T follicular helper cell (primary cell): ENCODE measurements at places on chromosomes 7 and 10.

- DNase-seq, result no peak
These were observed 38.2 kb downstream of the RBM20 start for GRCh38 chr10:110682348-110682747.

DNA sequence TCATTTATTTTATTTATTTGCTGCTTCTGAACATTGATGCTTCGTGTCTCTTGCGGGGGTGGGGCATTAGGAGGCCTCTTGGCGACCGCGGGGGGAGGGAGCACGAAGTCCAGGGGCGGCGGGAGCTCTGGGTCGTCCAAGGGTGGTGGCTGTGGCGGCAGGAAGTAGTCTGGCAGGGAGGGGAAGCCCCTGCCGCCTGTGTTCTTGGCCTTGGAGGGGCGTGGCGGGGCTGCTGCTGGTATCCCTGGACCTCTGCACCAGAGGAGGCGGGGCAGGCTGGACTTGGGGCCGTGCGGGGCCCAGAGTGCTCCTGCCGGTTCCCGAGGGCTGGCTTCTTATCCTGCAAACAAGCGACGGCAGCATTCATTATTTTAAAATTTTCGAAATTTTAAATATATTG lies 70.5 kb upstream of the ABI1 start:
- DNase-seq, result no peak

- no peak for DNase-seq
These were observed 40.2 kb downstream of the PRTFDC1 start for GRCh38 chr10:24912215-24912614.

GRCh38 chr7:35792472-35792871 lies 8.4 kb upstream of the SEPTIN7 start:
- DNase-seq, result no peak

- no peak for DNase-seq
These were observed 98.0 kb downstream of the NPSR1 start for GRCh38 chr7:34756025-34756437.

DNA sequence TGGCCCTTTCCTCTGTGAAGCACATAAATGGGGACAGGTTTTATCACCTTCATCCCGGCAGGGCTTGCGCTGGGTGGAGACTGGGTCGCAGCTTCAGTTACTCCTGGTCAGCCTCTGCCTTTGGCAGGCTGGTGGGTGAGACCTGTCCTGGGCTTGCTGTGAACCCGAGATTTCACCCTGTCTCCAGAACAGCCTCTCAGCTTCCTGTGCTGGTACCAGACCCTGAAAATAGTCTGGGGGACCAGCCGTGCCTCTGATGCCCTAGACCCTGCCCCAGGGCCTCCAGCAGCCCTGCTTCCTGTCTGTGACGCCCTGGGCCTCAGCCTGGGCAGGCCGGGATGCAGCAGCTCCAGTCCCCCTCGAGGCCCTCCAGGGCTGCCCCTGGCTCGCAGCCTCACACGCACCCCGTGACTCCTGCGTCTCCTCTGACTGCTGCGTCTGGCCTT lies 13.2 kb upstream of the PWWP2B start:
- no peak for DNase-seq

DNA sequence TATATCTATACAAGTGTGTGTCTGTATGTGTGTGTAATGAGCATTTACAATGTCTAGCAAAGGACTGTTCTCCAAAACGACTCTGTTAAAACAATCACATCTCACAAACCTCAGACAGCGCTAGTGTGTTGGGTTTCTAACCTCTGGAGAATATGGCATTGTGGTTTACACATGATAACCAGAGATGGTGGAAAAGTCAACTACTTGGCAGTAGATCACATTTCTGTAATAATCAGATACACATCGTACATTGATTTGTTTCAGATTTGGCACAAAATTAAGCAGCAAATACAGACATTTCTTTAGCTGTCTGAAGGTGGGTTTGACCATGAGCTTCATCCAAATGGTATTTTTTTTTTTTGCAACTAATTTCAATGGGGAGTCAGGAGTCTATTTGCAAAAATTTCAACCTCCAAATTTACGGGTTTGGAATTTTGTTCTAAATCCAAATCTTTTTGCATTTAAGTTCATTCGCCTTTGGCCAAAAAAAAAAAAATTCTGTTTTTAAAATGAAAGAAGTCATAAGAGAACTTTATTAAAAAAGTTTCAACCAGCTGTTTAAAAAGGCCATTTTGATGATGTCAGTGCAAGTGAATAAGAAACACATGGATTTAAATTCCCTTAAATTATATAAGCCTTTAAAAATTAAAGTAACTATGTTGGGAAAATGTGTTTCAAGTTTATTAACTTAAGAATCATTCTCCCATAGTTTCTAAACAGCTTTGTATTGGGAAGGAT lies 127.8 kb downstream of the TMEM26 start:
- DNase-seq, result no peak
